Cortex of kidney (tissue), 1 donor: ENCODE measurements at places on chromosomes 7 and 10.

- DNase-seq: no peak
These were observed 31.0 kb downstream of the PON3 start for GRCh38 chr7:95365151-95365550.

DNA sequence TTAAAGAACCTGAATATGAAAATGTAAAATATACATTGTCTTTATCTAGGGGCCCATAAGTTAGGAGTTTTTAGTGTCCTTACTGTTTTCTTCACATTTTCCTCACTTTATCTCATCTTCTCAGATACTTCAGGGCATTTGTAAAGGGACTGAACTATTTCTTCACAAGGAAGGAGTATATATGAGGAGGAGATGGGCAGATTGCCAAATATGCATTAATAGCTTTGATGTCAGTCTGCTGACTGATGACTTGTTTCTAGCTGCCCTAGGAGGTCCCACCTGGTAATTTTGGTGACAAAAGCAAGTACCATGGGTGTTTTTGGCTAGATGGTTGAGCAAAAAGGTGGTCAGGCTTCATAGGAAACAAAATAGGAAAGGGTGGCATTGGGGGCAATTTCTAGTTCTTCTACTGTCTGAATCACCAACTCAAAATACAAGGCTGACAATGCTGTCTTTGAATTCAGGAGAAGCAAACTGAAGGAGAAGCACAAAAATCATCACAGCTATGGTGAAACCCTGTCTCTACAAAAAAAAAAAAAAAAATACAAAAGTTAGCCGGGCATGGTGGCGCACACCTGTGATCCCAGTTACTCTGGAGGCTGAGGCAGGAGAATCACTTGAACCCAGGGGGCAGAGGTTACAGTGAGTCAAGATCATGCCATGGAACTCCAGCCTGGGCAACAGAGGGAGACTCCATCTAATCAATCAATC, 10.4 kb upstream of the STRIP2 start:
- no peak for DNase-seq

DNA sequence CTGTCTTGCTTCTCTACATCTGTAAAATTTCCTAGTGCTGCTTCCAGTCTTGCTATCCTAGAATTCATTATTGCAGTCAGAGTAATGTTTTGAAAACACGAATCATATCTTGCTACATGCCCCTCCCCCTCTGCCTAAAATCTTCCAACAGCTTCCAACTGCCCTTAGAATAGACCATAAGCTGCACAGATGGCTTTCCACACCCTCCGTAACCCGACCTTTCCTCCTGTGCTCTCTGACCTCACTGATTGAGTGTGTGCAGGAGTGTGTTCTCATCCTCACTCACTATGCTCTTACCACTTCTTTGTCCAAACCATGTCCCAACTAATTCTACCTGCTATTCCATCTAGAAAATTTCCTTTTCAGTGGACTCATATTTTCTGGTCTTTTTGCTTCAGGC, 121.2 kb upstream of the ANKRD1 start:
- DNase-seq: no peak

DNA sequence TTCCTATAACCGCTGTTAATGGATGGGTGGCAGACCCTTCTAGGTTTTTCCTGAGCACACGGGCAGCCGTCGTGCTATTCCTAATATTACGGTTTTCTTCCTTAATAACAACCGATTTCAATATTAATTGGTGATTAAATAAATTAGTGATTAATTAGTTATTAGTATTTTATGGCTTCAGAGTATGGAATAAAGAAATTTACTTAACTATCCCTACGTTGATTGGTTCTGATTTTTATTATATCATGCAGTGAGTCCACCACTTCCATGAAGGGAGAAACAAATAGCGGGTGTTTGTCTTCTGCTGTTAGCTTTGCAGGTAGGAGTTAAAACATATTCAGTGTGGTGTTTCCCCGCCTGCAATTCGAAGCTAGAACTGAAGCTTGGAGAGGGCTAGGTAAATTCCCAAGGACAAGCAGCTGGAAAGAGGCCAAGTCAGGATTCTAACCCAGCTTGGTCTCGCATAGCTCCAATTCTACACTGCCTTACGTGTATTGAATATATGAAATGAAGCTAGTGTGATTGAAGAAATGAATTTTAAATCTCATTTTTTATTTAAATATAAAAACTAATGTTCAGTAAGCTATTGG, 928 bp upstream of the CSTF2T start:
- no peak for DNase-seq

- no peak for DNase-seq
These were observed 683 bp upstream of the ANKRD22 start for GRCh38 chr10:88852327-88852726.

GRCh38 chr10:100788002-100788903, 42.9 kb downstream of the PAX2 start:
- no peak for DNase-seq

GRCh38 chr7:49937608-49938007, 155.4 kb downstream of the ZPBP start:
- DNase-seq: no peak

DNA sequence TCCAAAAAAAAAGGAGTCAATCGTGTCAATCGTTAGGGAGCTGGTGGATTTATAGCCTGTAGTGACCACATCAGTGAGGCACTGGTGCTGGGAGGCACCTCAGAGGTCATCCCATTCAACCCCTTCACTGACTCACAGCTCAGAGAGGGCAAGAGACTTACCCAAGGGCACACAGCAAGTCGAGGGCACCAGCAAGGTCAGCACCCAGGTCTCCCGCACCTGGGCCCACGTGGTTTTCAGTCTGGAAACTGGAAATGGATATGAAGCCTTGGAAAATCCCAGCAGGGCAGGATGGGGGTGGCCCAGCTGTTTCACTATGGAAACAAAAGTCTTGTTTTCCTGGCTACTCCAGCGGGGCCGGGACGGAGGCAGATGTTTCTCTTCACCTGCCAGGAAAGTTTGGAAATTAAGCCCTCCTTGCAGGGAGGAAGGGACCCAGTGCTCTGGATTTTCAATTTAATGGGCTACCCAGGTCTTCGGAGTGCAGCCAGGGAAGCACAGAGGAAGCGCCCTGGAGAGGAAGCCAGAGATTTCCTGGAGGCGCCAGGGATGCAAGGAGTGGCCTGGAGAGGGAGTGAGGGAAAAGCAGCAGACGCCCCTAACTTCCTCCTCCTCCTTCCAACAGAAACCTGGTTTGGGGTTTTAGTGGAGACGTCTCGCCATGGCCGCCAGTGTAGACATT, 157.2 kb upstream of the TNRC18 start:
- DNase-seq: no peak

DNA sequence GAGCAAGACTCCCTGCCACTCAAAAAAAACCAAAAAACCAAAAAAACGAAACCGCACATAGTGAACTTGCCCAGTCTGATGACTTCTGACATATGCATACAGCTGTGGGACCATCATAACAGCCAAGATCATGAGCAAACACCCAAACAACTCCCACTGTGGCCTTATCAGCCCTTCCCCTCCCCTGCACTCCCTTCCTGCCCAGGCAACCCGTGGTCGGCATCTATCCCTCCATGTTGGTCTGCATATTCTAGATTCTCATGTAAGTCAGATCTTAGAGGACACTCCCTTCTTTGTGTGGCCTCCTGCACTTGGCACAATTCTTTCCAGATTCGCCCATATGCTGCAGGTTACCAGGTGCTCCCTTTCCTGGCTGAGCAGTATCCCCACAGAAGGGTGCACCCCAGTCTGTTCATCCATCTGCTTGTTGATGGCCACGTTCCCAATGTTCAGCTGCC, 72.8 kb downstream of the GNA12 start:
- DNase-seq: no peak

DNA sequence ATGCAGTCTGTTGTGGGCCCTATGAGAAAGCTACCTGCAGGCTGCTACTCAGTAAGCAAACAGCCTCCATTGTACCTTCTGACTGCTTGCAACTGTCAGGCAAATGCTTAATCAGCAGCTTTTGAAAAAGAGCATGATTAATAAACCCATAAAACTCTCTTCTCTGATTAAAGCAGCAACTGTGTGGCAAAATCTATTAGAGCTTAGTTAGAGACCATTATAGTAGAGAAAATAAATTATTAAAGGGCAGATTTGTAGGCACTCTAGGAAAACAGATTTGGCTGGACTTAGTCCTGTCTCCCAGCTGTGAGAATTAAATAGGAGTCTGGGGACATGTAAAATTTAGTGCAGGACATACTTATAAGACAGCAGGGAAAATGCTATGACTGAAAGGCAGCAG, 132.5 kb upstream of the WNT16 start:
- DNase-seq: no peak

DNA sequence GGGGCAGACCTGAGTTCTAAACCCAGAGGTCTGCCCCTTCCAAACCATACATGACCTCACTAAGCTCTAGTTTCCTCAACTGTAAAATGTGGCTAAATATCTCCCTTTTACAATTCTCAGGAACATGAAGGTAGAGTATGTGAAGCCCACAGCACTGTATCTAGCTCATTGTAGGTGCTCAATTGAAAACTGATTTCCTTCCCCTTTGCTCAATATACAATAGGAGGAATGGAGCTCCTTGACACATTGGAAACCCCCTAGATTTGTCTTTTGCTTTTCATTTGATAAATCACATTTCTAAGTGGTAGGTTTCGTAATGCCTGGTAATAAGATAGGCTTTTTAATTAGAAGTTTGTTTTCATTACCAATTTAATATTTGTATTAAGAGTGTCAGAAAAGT, 153.3 kb downstream of the ARID5B start:
- no peak for DNase-seq

- DNase-seq: no peak
These were observed 520 bp upstream of the WNT2 start for GRCh38 chr7:117323305-117323850.

DNA sequence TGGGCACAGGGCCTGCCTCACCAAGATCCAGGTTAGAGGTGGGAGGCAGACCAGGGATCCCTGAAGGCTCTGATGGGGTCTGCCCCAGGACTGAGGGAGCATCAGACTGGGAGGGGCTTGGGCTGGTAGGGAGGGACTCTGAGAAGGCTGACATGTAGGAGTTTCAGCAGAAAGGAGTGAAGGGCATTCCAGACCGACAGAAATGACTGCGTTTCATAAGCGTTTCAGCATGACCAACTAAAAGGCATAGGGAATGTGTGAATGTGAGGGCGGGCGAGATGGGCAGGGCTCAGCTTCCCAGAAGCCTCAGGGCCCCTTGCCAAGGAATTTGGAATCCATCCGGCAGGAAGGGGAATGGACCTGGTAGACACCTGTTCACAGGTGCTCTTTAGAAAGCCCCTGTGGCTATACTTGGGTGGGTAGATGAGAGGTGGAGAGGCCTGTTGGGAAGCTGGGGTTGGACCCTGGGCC, 24.9 kb upstream of the SLC29A3 start:
- DNase-seq: no peak

DNA sequence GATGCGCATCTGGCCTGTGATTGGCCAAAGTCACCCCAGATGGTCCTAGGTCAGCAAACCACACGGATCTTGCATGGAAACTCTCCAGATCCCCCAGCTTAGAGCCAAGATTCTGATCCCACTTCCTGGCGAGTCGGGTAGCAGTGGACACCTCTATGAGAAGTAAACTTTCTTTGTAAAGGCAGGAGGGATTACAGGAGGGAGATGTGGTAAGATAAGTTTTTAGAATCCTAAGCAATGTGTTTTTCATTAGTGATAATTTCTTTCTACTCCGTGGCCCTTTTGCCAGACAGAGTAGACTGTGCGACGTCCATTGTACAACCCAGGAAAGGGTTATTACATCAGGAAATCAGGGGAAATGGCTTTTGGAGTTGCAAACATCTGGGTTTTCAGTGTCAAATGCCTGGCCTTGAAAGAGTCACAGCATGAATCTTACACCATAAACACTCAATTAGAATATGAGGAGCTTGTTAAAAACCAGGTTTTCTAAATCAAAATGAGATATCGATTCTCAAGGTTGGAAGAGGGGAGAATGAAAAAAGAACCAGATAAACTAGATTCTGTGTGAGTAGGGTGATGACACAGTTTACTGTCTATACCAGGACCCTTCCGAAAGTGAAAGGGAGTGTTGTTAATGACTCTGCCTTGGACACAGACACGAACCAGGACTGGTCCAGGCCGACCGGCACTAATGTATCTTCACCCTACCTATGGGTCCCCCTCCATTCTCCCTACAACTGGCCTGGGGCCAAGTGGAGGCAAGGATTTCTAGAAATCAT, 61.9 kb upstream of the WAC start:
- DNase-seq: no peak

DNA sequence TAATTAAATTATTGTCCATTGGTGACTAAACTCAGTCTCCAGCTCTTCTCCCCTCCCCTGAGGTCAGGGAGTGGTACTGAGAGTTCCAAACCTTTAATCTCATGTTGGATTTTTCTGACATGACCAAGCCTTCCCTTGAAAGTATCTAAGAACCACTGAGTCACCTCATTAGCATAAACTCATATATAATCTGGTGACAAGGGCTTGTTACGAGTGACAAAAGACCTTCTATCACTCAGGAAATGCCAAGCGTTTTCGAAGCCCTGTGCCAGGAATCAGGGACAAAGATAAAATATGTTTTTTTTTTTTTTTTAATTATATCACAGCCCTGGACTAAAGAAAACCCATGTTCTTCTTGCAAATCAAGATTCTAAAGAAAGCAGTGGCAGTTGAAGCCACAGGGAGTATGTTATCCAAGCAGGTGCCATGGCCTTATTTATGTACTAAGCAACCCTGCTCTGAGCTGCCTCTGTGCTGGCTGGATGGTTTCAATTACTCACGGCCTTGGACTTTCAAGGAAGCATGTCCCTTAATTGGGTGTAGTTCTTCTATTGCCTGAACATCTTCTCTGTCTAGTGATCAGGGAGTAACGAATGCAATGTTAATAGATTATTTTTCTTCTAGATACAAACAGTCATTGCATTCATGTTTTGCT, 169.0 kb upstream of the PRKCQ start:
- DNase-seq: no peak

DNA sequence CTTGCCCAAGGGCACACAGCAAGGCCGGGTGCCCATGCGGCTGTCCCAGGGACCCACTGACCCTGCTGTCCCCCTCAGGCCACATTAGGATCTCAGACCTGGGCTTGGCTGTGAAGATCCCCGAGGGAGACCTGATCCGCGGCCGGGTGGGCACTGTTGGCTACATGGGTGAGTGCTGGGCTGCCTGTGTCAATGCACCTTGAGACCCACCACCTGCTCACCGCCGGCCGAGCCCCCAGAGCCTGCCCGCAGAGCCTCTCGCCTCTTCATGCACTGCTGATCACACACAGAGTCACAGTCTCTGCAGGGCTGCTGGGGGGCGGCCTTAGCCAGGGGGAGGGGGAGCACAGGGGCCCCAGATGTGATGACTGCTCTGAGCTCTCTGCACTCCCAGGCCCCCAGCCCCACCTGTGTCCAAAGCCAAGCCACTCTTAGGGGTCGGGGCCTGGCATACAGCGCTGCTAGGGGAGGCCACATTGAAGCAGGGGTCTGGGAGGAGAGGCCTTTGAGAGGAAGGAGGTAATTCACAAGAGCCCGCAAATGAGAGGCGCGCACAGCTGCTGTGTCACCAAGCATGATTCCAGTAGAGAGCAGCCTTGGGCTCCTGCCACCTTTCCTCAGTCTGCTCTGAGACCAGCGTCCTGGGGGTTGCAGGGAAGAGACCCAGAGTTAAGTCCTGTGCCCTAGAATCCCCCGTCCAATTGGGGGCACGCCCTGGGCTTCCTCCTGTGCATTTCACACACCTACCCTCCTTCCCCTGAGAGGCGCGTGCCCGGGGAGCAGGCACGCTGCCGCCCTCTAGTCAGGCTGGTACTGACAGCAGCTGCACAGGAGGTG, 100.4 kb downstream of the RGS10 start:
- no peak for DNase-seq

GRCh38 chr10:74451127-74451829, 300.3 kb downstream of the ADK start:
- no peak for DNase-seq

GRCh38 chr7:114008696-114009095, 89.9 kb upstream of the PPP1R3A start:
- no peak for DNase-seq

GRCh38 chr10:44673245-44673983, 237.7 kb upstream of the TMEM72 start:
- no peak for DNase-seq

GRCh38 chr7:68694656-68695055, 903.6 kb upstream of the AUTS2 start:
- no peak for DNase-seq
